ENCODE measurements at places on chromosomes 6 and 20. TPM values are rescaled to one million over a fixed set of nuclear protein-coding genes. Genes with fewer than 3 reads are reported as not detected.
A peak's percentile ranks its signal among the peaks of the same experiment; 100 is the strongest.

- H3K27me3 ChIP-seq: no peaks in the 10 kb centered on the region
- no peak overlapping the region for H3K27ac ChIP-seq
- no peaks in the 10 kb centered on the region for H3K4me1 ChIP-seq
- H3K36me3 ChIP-seq: no peaks in the 10 kb centered on the region
- DNase-seq: no peak
- H3K4me3 ChIP-seq: no peak overlapping the region
Observed at GRCh38 chr6:107540465-107540857, 50.5 kb downstream of the SOBP start.

- no peak for DNase-seq
- H3K27ac ChIP-seq: no peak overlapping the region
- no peaks in the 10 kb centered on the region for H3K4me1 ChIP-seq
- peaks cover 25% of the 10 kb centered on the region for H3K27me3 ChIP-seq
- no peaks in the 10 kb centered on the region for H3K36me3 ChIP-seq
Observed at GRCh38 chr20:64163776-64164122, 503 bp upstream of the MYT1 start.

GRCh38 chr6:10373642-10374359, 41.1 kb downstream of the TFAP2A start:
- H3K27ac ChIP-seq: no peak overlapping the region
- H3K36me3 ChIP-seq: no peaks in the 10 kb centered on the region
- H3K4me1 ChIP-seq: no peaks in the 10 kb centered on the region
- no peak for DNase-seq
- H3K27me3 ChIP-seq: peaks cover 7% of the 10 kb centered on the region

GRCh38 chr6:15265787-15266186, 19.9 kb downstream of the JARID2 start:
- no peak overlapping the region for H3K4me3 ChIP-seq
- no peaks in the 10 kb centered on the region for H3K36me3 ChIP-seq
- no peak for DNase-seq
- no peaks in the 10 kb centered on the region for H3K27me3 ChIP-seq
- peaks cover 74% of the 10 kb centered on the region for H3K4me1 ChIP-seq
- H3K27ac ChIP-seq: peak overlapping the region; percentile 28

- H3K27me3 ChIP-seq: no peaks in the 10 kb centered on the region
- H3K4me3 ChIP-seq: no peak overlapping the region
- H3K4me1 ChIP-seq: no peaks in the 10 kb centered on the region
Observed at GRCh38 chr6:73560853-73561407, 40.1 kb upstream of the EEF1A1 start.

DNA sequence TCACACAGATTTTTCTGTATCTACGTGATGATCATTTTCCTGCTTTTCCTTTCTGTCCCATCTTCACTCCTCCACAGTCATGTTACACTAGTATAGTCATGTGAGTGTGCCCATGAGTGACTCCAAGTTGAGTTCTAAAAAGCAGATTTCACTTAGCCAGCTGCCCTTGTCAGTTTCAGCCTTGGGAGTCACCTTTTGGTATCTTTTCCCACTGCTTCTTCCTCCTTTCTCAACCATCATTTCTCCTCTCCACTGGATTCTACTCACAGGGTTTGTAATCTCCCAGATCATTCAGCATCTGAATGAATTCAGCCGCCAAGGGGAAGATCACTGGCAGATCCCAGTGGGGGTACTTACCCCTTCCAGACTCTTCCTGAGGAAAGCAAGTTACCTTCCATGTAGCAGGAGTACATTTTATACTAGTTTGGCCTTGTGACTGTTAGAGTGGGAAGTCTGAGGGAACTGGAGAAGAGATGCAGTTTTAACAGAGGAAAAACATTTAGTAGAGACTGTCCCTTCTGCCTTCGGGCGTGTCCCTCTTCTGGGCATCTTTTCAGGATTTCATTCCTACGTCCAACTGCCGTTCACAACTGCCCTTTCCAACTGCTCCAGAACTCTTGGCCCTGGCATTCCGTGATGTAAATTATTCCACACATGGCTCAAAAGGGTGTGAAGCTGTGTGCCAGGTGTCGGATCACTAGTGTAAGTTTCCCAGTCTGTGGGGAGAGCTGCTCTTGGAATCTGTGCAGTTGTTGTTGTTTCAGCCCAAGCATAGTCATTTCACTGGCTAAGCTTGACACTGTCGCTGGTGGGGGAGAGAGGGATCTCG, 38.9 kb downstream of the BICRAL start:
- H3K4me3 ChIP-seq: no peak overlapping the region
- H3K4me1 ChIP-seq: peaks cover 19% of the 10 kb centered on the region

DNA sequence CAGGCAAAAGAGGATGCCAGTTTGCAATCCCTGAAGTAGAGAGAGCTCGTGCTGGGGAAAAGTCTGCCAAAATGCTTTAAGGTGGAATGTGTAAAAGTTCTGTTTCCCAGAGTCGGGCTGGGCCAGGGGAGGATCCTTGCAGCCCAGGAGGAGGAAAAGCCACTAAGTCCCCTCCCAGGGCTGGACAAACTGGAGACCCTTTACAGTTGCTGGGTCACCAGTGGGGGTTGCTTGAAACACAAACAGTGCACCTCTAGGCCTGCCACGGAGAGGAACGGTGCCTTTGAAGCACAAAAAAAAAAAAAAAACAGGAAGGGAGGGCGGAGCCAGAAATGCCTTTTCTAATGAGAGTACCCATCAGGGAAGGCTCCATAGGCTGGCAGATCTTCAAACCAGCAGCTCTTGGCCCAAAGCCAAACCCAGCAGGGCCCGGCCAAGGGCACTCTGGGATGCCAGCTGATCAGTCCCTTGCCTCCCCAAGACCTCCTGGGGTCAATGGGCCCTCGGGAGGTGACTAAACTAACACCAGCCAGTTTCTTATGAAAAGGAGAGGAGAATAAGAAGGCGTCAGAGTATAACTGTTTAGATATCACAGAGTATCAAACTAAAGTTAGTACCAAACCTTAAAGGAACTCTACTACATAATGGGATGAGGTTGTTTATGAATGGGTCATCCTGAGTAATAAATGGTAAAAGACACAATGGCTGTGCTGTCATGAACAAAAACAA, 23.7 kb downstream of the HLA-A start:
- no peaks in the 10 kb centered on the region for H3K27me3 ChIP-seq
- H3K27ac ChIP-seq: peak overlapping the region; percentile 47
- H3K4me3 ChIP-seq: no peak overlapping the region
- H3K36me3 ChIP-seq: no peaks in the 10 kb centered on the region

DNA sequence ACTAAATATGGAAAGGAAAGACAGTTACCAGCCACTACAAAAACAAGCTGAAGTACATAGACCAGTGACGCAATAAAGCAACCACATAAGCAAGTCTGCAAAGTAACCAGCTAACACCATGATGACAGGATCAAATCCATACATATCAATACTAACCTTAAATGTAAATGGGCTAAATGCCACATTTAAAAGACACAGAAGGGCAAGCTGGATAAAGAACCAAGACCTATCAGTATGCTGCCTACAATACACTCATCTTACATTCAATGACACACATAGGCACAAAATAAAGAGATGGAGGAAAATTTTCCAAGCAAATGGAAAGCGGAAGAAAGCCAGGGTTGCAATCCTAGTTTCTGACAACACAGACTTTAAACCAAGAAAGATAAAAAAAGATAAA, 24.1 kb downstream of the HLA-C start:
- H3K4me3 ChIP-seq: no peak overlapping the region
- H3K36me3 ChIP-seq: no peaks in the 10 kb centered on the region
- no peaks in the 10 kb centered on the region for H3K4me1 ChIP-seq

GRCh38 chr20:43389211-43389610, 68.5 kb upstream of the SRSF6 start:
- no peak overlapping the region for H3K4me3 ChIP-seq

The CEP85L gene
- polyA plus RNA-seq: 7.6 TPM

The ADTRP gene
- polyA plus RNA-seq: 0.84 TPM

The CSNK2A1 gene
- 28.3 TPM for polyA plus RNA-seq

The MED23 gene
- polyA plus RNA-seq: 31.5 TPM

Data from B cell (primary cell).